ENCODE measurements at places on chromosomes 1 and 21.

- DNase-seq = peak; percentile 58
These were observed 88.9 kb upstream of the WLS start for GRCh38 chr1:68321084-68321685.

GRCh38 chr1:239297910-239298309, 88.5 kb upstream of the CHRM3 start:
- DNase-seq = no peak

DNA sequence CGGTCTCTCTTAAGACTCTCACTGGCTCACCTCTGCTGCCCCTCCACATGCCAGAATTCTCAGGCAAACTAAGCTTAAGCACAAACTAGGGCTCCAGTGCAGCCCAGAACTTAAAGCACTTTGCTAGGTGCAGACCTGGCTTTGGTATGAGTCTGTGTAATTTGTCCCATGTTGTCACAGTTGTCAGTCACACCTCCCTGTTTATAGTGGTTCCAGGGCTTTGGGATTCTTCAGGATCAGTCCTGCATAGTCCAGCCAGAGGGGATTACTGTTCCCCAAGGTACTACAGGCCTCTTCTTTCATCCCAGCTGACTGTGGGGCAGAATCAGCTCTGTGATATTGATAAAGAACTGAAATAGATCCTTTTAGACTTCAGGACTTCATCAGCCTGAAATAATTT, 105.0 kb upstream of the UBE2U start:
- DNase-seq = no peak

GRCh38 chr1:203765029-203765837, at the start of gene LAX1:
LAX1 (plus strand) TSS chr1:203765183; CDS start chr1:203765566, 383 bp downstream.
- DNase-seq = no peak

- DNase-seq = no peak
These were observed 141.0 kb upstream of the HP1BP3 start for GRCh38 chr1:20928146-20928545.

DNA sequence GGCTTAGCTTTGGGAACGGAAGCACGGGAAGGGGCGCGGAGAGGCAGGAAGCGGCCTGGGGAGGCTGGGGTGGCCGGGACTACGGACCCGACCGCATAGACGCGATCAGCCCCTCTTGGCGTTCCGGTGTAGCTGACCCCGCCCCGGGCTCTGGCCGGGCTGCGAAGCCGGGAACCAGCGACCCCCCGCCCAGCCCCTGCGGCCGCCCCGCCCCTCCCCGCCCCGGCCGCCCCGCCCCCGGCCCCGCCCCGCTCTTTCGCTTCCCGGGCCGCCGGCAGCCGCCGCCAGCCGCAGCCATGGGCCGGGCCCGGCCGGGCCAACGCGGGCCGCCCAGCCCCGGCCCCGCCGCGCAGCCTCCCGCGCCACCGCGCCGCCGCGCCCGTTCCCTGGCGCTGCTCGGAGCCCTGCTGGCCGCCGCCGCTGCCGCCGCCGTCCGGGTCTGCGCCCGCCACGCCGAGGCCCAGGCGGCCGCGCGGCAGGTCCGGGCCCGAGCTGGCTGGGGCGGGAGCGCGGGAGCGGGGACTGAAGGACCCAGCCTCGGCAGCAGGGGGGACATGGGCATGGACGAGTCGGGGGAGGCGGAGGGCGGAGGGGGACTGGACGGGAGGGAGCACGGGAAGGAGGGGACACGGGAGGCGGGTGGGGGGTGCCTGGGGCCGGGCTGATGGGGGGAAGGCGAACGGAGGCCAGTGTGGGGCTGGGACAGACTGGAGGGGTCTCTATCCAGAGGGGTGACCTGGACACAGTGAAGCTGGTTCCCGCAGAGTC, at the start of gene SELENON:
SELENON (plus strand) TSS at position 259 of the 768 bp plus-strand sequence; CDS start at position 297, 38 bp downstream.
- peak; percentile 51 for DNase-seq

DNA sequence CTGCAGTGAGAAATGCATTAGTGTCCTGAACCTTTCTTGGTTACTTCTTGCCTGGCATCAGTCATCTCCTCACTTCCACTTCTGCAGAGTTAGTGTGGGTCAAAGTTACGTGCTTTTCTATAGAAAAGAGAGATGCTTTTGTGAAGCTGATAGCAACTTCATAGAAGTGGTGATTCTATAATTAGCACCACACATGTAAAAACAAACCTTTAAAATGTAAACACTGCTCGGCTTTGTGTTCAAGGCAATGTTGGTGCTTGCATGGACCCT, 57.3 kb downstream of the MRPS6 start:
- DNase-seq = no peak

GRCh38 chr1:35660581-35661473, 19.5 kb upstream of the PSMB2 start:
- no peak for DNase-seq

DNA sequence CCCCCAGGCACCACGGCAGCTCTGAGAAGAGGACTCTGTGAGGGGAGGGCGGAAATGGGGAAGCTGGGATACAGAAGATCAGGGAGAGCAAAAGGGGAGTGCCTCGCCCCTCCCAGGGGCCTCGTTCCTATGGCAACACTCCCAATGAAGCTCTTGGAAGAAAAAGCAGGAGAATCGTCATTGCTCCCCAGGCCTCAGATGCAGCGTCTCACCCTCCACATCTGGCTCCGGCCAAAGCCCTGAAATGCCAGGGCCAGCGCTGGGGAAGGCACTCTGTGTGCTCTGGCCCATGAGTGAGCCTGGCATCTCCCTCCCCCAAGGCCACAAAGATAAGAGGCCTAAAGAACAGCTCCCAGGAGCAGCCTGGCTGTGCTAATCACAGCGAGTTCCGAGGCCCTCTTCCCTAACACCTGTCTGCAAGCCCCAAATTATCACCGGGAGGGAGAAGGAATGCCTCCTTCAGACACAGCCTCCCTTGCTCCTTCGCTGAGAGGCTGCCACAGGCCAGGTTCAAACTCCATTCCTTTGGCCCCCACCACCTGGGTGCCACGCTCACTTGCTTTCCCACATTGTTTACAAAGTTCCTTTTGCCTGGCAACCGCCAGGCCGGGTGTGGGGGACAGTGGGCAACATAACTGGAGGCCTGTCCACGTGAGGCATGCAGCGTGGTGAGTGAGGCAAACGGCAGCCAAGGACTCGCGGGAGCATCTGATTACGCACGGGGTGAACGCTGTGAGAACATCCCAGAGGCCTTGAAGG, 27.8 kb downstream of the ECE1 start:
- no peak for DNase-seq

DNA sequence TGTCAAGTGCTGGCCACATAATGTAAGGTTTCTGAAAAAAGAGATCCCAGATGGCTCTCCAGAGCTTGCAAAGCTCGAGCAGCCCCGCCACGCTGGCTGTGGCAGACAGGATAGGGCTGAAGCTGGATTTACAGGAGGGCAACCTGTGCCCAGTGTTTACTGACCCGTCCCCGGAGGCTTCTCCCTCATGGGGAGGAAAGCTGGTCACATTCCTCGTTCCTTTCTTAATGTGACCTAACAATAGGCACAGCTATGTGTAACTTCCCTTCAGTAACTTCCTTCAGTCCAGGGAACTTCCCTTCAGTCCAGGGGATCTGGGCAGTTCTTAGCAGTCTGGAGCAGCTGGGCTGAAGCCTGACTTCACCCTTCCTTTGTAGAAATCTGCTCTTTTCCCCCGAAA, 7.7 kb downstream of the SLFNL1 start:
- no peak for DNase-seq

- no peak for DNase-seq
These were observed 1.7 kb downstream of the AGMAT start for GRCh38 chr1:15583016-15583706.

DNA sequence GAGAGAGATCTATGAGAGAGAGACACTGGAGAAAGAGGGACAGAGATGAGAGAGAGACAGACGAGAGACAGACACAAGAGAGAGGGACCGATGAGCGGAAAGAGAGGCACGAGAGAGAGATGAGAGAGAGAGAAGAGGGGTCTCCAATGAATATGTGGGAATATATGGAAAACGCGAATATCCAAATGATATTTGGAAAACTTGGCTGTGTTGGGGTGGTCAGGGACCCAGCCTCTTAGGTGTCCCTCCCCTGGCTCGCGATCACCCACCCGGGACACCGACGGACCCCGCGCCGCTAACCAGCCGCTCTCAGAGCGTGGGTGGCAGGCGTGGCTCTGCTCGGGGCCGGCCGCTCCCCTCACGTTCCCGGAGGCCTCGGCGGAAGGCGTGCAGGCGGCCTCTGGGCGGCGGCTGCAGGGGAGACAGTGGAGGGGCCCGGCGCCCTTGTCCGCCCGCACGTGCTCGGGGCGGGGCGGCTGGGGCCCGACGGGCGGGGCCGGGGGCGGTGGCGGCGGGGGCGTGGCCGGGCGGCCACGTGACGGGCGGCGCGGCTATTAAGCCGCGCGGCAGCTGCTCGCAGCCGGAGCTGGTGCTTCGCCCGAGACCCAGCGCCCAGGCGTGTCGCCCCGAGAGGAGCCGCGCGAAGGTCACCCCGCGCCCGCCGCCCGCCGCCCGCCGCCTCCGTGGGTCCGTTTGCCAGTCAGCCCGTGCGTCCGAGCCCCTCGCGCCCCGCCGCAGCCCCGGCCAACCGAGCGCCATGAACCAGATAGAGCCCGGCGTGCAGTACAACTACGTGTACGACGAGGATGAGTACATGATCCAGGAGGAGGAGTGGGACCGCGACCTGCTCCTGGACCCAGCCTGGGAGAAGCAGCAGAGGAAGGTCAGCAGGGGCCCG, at the start of gene ACTN2:
ACTN2 (plus strand) TSS at position 583 of the 898 bp plus-strand sequence; CDS start at position 758, 175 bp downstream.
- peak; percentile 86 for DNase-seq

GRCh38 chr1:162091681-162092524, 22.4 kb downstream of the NOS1AP start:
- DNase-seq = no peak

GRCh38 chr21:24824209-24824608, 783.1 kb downstream of the MRPL39 start:
- DNase-seq = no peak

DNA sequence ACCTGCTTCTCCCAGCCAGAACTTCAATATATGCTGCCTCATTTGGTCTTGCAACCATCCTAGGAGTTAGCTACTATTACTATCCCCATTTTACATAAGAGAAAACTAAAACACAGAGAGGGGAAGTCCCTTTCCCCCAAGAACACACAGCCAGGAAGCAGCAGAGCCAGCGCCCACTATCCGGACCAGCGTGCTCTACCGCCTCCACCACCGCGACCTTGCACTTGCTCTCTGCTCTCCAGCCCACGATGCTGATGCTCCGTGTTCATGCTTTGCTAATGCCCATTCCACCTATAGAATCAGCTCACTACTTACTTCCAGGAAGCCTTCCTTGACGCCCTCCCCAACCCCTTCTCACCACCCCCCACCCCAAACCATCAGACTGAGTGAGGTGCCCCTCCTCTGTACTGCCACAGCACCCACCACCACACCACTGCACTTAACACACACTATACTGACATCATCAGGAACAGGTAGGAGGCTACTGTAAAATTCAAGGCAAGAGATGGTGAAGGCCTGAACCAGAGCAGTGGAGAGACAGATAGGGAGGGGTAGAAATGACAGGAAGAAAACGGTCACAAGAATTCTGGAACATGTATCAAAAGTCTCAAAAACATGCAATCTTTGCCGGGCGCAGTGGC, 9.4 kb downstream of the TMEM53 start:
- DNase-seq = no peak

GRCh38 chr1:187848321-187848720, 1019.6 kb downstream of the PLA2G4A start:
- DNase-seq = no peak

DNA sequence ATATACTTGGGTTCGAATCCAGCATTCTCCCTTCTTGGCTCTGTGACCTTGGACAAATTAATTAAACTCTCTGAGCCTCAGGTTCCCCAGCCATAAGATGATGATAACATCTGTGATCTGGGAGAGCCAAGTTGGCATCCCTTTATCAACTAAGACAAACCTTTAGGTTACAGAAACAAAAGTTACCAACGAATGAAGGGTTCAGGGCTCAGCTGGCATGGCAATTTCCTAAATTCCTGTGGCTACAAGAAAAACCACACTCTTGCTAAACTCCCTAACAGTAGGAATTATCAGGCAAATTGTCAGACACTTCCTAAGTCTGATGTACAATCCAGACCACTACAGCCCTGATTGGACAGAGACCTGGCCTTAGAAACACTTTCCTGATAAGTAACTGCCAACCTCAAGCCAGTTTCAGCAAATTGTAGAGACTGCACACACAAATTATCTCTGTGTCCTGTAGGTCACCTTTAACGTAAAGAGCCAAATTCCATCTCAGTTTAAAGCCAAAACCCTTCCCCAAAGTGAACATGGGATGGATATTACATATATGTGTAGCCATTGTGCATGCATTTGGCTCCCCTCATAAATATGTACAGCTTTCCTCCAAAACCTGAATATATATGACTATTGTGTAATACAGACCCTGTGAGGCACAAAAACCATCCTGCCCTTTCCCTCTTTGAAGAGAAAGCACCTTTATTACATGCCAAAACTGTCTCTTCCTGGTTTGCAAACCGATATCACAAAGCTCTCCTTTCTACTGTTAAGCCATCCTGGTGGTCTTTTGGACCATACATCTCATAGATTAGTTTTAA, 39.5 kb upstream of the EDARADD start:
- DNase-seq = no peak

DNA sequence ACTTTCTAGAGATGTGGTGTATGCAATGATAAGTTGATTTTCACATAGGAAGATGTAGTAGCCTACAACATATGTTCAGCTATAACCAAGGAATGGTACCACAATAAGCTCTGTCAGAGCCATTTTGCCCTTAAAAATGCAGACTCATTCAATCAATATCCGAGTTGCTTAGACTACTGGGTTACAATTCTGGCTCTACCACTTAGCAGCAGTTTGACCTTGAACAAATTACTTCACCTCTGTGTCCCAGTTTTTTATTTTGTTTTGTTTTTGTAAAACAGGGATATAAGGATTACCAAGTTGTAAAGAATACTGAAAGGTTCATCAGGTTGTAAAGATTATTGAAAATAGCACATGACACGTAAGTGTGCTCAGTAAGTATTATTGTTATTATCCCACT, 9.3 kb downstream of the EPS15 start:
- DNase-seq = no peak

GRCh38 chr1:161222175-161223019, 1.0 kb downstream of the APOA2 start:
- no peak for DNase-seq

DNA sequence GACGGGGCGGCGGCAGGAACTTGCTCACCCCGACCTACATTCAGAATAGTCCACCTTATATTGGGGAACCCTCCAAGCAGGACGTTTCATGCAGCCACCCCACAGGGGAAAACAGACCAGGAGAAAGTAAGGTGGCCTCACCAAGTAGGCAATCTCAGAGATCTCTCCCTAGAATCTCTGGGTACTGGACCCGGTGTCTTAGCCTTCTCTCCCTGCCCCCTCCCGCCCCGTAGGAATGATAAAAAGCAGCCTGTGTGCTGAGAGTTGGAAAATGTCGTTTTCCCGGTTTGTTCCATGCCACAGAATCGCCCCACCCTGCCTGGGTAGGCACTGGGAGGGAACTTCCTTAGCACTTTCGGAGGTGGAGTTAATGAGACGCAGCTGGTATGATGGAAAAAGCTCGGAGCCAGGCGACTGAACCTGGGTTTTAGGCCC, 789 bp upstream of the PTPN14 start:
- DNase-seq = no peak

- DNase-seq = no peak
These were observed 203.7 kb upstream of the C1orf87 start for GRCh38 chr1:60277269-60277668.

- no peak for DNase-seq
These were observed 1.8 kb downstream of the C2CD2 start for GRCh38 chr21:41951876-41952567.

GRCh38 chr1:104466068-104466467, 716.4 kb downstream of the AMY1C start:
- no peak for DNase-seq
